Kidney capillary endothelial cell (primary cell): ENCODE measurements at places on chromosomes 3 and 15.

GRCh38 chr3:171940151-171940649, 97.1 kb downstream of the TMEM212 start:
- no peak for DNase-seq

- DNase-seq, result no peak
These were observed 14.6 kb downstream of the SLITRK3 start for GRCh38 chr3:165181556-165181955.

- DNase-seq, result no peak
These were observed 11.8 kb upstream of the P2RY1 start for GRCh38 chr3:152823173-152823572.

- DNase-seq, result no peak
These were observed 14.5 kb downstream of the CORO2B start for GRCh38 chr15:68593341-68593740.

DNA sequence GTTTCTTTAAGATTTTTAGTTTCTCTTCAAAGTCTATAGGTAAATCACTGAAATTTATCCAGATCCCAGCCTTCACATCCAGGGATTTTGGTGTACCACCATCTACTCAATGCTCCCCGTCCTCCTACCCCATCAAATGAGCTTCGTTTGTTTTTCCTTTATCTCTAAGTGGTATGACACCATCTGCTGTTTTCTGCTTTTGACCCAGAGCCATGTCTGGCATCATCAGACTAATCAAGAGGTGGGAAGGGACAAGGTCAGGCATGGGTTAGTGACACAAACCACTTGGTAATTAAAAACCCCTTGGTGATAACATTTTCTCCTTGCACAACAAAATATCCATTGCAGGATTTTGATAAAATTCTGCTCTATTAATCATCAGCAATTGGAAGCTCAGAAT, 92.7 kb upstream of the GOLGA8J start:
- DNase-seq, result no peak

DNA sequence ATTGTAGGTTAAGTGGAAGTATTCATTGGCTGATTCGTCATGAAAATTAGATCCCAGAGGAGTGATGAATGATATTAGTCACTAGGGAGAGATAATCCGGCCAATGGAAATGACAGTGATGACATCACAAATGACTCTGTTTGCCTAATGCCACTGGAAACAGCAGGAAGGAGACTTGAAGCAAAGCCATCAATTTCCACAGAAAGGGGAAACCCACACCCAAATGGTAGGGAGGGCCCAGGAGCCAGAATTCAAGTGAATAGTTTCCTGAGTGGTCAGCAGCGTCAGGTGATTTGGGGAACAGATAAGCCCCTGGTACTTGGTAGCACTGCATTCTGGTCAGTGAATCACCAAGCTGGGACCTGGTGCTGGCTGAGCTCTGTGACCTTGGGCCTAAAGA, 3.3 kb upstream of the ADAMTS9 start:
- DNase-seq, result peak; percentile 72

GRCh38 chr15:26831951-26832350, 34.9 kb upstream of the GABRA5 start:
- DNase-seq, result no peak

- DNase-seq, result no peak
These were observed at the start of gene NUP210 for GRCh38 chr3:13420045-13420830. NUP210 (minus strand) TSS chr3:13420322; CDS start chr3:13420226, 96 bp downstream.

GRCh38 chr15:53978253-53978906, at the start of gene UNC13C:
UNC13C (plus strand) TSS chr15:53978441; CDS start chr15:54012904, 34,463 bp downstream.
- DNase-seq, result no peak

- DNase-seq, result no peak
These were observed 42.1 kb downstream of the VGLL4 start for GRCh38 chr3:11601446-11602238.

DNA sequence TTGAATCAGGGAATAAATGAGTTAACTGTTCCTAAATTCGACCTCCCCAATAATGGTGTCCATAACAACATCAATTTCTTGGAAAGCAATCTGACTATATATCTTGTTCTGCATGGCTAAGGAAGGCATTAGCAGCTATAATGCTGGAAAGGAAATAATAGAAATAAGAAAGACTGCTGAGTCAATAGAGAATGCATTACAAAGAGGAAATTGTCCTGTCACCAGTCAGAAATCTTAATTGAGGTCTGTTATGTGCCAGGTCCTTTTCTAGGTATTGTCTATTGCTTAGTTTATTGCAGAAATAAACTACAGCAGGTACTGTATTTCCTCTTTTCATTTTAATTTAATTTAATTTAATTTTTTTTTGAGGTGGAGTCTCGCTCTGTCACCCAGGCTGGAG, 5.9 kb upstream of the PPP1R2 start:
- peak; percentile 30 for DNase-seq

GRCh38 chr3:161851941-161852566, 355.4 kb downstream of the OTOL1 start:
- DNase-seq, result peak; percentile 54

DNA sequence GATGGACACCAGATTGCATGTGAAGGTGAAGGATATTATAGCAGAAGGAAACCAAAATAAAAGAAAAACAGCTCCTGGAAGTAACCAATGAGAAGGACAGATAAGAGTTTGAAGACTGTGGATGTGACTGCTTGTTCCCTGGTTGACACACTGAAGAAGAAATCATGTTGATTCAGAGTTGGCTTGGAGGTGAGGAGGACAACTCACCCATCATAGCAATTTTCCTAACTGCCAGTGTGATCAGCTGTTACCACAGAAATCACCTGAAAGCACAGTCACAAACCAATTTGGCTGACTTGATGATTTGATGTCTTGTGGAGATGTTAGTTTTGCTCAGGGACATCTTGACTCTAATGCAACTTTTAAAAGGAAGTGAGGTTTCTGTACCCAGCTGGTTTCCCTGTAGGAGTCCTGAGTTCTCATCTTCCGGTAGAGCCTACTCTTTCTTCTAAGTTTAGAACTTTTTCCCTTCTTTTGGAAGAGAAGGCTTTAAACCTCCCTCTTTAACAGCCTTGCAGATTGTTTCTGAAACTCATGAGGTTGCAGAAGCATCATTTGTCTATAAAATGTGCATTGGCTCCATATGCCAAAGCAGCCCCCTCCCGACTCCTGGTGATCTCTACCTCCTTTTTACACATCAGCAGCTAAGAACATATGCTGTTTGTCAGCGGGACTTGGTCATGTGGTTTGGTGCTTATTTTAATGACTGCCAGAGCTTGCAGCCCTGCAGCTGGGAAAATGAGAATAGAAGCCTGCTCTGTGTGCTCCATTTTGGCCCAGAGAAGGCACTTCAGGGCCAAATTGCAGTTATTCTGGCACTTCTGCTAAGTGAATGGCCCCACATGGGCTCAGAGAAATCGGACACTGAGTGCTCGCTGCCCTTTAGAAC, 10.3 kb downstream of the ATG7 start:
- no peak for DNase-seq

DNA sequence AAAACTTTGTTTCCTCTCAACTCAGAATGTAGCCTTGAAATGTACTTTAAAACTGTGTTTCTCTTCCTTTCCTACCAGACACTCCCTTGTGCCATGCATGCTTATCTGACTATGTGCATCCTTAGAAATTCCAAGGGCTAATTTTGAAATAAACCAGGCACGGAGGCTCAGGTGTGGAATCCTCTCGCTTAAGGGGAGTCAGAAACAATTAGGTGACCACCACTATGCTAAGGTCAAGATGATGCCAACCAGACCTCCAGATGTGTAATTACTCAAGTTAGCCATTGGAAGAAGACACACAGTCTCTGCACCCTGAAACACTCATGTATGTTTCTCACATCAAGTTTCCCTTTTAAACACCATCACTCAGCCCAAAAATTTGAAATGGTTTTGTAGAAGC, 572.1 kb downstream of the VGLL3 start:
- no peak for DNase-seq

GRCh38 chr3:122349171-122349570, 24.1 kb downstream of the CSTA start:
- no peak for DNase-seq

GRCh38 chr3:145422556-145422955, 738.4 kb downstream of the PLOD2 start:
- no peak for DNase-seq

DNA sequence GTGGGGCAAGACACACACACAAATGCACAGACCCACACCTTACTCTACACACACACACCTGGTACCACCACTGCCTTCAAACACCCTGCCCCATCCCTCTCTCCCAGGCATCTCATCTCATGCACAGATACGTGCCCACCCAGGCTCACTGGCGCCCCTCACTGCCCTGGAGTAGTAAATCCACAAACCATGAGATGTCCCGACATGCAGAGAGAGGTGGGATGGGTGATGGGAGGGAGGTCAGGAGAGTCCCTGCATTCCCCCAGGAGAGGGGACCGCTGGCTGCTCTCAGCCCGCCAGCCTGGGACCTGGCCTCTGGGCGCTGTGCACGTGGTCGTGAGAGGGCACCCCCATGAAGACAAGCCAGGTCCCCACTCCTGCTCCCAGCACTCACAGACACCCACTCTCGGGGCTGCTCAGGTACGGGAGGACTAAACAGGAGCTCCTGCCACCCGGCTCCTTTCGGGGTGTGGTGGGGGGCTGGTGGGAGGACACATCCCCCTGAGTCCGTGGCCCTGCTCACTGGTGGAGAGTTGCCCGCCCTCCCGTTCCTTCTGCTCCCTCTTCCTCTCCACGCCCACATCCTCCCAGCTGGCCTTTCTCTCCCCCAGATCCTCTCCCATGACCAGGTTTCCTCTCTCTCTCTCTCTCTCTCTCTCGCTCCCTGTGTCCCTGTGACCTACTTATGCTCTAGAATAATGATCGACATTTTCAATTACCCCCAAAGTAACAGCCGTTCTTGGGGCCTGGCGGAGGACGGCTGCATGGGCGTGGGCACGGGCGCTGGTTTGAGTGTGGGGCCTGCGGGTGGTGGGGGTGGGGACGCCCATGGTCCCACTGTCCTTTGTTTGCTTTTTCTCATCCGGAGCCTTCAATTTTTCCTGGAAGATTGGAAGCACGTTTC, 18.9 kb upstream of the CSPG4 start:
- DNase-seq, result no peak

DNA sequence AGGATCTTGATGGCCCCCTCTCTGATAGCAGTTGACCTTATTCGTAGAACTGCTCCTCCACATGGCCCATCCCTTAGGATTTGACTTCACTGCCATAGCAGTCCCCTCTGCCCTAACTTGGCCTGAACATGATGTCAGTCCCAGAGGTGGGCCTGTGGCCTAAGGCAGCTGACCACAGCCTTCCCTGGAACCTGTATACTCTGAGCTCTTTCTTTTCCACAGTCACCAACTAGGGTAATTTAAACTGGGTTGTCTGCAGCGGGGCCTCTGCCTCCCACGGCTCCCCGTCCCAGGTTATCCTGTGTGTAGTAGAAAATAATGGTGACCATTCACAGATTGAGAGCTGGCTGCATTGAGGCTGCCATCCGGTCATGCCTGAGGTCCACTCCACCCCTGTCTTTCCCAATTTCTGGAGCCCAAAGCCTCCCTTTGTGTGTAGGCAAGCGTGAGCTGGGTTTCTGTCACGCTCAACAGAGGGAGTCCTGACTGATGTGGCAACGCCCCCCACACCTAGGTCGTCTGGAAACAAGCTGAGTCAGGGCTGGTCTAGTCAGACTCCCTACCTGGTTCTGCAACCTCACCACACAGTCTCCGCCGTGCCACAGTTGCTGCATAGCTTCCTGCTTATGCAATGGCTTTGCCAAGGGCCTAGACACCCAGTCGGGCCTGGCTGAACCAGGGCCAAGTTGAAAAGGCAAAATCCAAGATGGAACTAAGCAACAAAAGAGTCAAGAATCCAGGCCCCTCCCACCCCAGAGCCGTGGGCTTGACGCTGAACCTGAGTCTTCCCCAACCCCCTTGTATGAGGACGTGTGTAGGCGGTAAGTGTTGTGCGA, 284.5 kb downstream of the XXYLT1 start:
- DNase-seq, result no peak

- DNase-seq, result no peak
These were observed 64.2 kb upstream of the CFAP161 start for GRCh38 chr15:81069909-81070308.

DNA sequence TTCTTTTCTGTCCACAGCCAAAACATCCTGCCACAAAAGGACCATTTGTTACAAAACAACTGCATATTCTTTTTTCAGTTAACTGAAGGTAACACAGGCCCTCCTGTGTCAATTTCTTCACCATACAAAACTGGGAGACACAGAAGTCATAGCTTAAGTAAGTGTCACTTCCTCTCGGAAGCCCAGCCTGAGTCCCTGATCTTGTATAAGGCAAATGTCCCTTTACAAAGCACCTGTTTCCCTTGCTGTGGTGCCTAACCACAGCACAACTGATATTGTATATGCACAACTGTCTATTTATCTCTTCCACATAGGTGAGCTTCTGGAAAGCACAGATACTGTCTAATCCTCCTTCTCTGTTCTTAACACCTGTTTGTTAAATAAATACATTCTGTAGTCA, 293.7 kb downstream of the FHIT start:
- DNase-seq, result no peak

GRCh38 chr15:91255670-91256192, 155.7 kb downstream of the SV2B start:
- DNase-seq, result no peak

DNA sequence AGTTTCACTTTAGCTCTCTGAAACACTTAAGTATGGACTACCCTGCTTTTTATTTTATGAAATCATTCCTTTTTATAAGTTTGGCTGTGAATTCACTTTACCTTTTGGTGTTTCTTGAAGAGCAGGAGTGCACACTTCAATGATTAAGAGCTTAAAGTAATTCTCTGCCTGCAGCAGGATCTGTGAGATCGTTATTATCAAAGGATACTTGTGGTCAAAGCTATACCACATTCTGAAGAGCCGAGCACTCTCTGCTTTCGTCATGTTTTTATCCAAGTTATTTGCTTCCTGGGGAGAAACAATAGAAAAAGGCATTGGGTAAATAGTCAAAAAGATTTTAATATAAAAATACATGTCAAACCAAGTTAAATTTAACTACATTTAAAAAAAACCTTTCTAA, 243.7 kb downstream of the CHST2 start:
- DNase-seq, result no peak
